GM04503 (cell line): ENCODE measurements at places on chromosomes 3 and 15.

- DNase-seq, result no peak
These were observed 214.3 kb downstream of the OXSM start for GRCh38 chr3:26004172-26004571.

DNA sequence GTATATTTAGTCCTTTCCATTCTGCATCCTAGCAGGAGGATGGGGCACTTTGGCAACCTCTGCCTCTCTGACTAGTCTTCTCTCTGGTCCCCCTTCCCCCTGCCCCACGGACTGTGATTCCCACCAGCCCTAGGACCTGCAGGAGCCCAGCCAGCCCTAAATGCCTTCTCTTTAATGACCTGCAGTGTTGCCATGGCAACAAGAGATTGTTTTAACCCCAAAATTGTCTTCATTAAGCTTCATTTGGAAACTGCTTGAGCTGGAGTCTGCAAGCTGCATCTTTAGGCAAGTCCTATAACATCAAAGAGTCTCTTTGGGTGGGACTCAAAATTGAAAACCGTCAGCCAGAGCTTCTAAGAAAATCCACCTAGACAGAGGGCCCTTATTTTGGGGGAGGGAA, 59.7 kb upstream of the ANKRD34C start:
- no peak for DNase-seq

- DNase-seq, result no peak
These were observed 161.3 kb downstream of the AKAP13 start for GRCh38 chr15:85541744-85542143.

DNA sequence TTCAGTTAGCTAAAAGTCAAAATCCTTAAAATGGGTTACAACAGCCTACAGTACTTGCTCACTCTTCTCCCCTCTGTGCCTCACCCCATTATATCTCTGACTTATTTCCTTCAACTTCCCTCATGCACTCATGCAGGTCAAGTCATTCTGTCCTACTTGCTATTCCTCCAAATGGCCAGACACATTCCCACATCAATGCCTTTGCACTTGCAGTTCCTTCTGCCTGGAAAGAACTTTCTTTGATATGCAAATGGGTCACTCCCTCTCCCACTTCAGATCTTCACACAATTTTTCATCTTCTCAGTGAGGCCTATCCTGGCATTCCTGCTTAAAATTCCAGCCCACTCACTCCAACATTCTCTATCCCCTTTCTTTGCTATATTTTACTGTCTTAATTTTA, 547.2 kb upstream of the TGFBR2 start:
- DNase-seq, result no peak

DNA sequence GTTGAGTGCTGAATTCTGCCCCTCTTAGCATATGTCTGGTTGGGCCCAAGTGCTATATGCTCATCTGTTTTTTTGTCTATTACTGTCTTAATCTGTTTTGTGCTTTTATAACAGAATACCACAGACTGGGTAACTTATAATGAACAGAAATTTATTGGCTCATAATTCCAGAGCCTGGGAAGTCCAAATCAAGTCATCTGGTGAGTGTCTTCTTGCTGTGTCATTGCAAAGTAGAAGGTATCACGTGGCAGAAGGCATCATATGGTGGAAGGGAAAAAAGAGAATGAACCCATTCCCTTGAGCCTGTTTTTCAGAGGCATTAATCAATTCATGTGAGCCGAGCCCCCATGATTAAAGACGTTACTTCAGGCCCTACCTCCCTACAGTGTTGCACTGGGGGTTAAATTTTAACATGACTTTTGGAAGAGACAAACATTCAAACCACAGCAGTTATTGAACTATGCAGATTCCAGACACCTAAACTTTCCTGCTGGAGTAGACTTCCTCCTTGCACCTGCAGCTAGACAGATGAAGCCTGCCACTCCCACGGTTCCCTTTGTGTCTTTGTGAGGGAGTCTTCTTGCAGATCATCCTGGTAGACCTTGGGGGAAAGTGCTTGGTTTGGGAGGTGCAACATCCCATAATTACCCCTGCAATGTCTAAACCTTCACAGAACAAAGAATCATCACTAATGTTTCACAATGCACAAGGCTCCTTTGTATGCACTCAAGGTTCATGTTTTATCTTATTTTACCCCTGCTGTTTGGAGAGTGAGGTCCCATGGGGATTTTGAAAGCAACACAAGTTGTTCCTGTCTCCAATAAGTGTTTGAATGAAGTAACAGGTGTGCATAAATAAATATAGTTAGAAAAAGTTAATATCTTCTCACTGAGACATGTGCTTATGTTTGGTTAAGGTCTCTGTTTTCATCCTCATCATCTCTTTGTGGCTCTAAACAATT, 64.7 kb upstream of the XCR1 start:
- no peak for DNase-seq

DNA sequence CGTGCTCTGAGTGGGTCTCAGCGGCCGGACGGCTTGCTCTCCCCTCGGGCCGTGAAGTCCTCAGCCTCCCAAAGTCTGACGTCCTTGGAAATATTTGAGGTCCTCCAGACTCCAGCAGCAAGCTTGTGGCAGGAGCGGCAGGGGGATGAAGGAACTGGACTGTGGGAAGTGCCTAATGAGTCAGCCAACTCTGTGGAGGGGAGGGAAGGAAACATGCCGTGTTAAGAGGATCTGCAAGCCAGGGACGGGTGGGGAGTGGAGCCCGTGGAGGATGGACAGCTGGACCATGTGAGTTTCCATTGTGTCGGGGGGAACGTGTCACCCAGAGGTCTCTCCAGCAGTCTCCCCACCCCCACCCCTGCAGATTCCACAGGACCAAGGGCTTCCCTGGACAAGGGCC, 39.4 kb upstream of the IDH2 start:
- DNase-seq, result no peak

DNA sequence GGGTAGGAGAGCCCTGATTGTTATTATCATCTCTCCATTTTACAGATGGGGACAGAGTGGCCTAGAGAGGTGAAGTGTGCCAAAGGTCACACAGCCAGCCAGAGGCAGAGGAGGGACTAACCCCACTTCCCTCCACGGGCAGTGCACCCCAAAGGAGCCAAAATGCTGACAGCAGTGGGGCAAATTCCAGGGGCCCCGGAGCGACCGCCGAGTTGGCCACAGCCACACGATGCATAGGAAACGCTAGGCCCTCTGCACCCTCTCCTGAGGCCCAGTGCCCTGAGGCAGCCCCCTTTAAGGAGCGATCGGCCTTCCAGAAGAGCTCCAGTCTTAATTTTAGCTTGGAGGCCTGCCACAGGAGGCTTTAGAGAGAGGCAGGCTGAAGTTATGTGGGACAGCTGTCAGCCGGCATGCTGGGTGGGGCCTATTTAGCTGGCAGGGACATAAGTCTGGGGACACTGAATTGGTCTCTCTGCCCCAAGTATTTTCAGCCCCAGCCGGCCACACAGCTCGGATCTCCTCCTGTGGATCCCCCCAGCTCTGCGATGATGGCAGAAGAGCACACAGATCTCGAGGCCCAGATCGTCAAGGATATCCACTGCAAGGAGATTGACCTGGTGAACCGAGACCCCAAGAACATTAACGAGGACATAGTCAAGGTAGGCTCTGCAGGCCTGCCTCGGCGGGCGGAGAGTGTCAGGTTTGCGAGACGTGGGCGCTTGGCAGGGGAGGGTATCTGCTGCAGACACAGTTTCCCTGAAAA, at the start of gene CAV3:
Gene CAV3 (plus strand): TSS at position 471 of the 763 bp plus-strand sequence. CDS start 75 bp downstream, at position 546.
- no peak for DNase-seq

DNA sequence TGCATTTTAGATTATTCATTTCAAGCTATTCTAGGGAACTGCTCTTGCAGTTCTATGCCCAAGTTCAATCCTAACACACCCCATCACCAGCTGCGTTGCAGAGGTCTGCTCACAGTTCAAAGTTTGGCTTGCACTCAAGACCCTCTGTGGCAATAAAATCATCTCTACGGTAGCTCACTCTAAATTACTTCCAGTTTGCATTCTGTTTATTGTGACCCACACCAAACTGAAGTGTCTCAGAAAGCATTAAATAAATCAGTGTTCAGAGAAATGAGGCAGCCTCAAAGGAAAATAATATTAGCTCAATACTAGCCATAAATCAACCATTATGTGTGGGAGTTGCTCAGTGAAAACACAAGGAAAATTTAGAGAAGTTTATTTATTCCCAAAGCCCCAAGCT, 250.3 kb downstream of the MAGI1 start:
- no peak for DNase-seq

DNA sequence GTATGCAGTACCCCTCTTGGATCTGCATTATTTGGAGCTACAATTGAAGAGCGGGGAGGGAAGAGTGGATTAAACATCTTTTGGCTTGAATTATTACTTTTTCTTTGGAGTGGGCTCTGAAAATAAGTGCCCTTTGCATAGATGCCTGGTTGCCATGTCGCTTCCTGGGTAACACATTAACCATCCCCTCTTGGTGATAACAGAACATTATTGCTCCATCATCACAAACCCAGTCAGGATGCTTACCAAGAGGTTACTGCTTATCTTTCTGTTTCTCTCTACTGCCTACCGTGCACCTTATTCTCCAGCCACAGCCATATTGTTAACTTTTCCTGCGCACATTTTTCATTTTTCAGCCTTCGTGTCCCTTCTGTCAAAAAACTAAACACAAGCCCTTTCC, 42.7 kb upstream of the CLRN1 start:
- no peak for DNase-seq

- no peak for DNase-seq
These were observed 132.6 kb downstream of the TNIK start for GRCh38 chr3:171327441-171328174.

GRCh38 chr3:177905173-177906125, 630.8 kb upstream of the KCNMB2 start:
- DNase-seq, result peak; percentile 69

DNA sequence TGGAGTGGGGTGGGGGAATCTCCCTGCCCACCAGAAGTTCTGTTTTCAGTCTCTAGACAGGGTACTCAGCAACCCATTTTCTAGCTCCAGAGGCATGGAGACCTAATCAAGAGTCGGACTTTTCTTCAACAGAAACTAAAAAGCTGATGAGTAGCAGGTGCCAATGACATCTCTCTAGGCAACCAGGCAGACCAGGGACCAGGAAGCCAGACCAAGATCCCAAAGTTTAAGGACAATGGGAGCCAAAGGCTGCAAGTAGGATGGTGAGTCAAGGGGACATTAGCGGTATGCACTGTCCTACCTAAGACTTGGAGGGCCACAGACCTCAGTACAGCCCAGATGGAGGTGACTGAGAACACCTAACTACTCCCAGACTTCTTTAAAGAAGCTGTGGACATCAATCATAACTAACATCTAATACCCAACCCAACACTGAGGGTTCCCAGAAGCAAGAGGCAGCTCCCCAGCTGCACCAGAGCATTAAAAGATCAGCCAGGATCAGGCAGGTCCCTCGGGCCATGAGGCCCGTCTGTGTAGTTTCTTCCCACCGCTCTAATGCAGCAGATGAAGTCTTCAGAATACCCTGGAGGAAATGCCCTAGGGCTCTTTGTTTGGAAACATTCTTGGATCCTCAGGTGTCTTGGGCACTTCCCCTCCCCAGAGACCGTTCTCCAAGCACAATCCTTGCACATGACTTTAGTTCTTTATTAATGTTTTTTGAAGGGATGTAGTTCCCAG, 979 bp downstream of the CCDC71 start:
- DNase-seq, result no peak

- DNase-seq, result no peak
These were observed 72.5 kb downstream of the IGF1R start for GRCh38 chr15:98720577-98721565.

DNA sequence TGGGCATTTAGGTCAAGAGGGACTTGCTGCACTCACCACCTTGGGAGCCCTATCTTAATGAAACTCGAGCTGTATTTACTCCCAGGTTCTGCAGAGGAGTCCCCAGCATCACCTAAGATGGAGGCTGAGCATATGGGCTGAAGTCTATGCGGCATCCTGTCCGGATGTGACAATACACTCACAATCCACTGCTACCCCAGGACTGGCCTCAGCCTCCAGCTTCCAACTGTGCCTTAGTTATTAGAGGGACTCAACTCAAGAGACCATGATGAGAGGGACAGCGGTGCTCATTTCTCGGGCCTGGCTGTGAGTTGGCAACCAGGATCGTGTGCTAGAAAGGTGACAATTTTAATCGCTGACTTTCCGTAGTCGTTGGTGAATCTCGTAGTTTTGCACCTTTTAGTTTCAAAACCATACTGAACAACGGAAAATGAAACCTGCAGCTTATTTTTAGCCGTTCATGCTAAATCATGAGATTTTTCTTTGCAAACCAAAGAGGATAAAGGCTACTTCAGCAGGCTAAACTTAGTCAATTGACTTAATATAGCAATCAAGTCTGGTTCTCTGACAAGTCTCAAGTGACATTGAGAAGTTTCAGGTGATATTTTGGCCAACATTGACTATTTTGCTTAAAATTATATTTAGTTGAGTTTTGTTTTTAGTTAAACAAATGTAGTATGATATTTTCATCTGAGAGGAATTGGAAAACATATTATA, 11.1 kb downstream of the ZBTB38 start:
- DNase-seq, result no peak

- no peak for DNase-seq
These were observed 35.4 kb downstream of the AKAP13 start for GRCh38 chr15:85415783-85416182.

GRCh38 chr15:31498756-31499155, 172.1 kb downstream of the KLF13 start:
- DNase-seq, result no peak

DNA sequence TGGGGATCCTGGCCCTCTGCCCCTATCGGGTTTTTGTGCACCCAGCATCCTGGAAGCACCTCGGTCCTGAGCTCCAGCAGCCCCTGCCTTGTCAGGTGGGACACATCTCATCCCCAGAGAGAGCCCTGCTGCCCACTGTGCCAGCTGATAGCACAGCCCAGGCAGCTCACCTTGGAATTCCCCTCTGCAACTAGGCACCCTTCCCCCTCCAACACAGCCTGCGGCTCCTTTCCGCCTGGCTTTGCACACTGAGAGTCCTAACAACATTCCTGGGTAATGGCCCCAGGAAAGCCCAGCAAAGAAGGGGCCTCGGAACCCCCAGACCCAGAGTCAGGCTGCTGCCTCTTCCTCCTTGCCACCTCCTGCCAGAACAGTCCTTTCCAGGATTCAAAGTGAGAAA, 5.9 kb downstream of the HCN4 start:
- no peak for DNase-seq

- no peak for DNase-seq
These were observed 37.5 kb downstream of the CD86 start for GRCh38 chr3:122092460-122093165.

DNA sequence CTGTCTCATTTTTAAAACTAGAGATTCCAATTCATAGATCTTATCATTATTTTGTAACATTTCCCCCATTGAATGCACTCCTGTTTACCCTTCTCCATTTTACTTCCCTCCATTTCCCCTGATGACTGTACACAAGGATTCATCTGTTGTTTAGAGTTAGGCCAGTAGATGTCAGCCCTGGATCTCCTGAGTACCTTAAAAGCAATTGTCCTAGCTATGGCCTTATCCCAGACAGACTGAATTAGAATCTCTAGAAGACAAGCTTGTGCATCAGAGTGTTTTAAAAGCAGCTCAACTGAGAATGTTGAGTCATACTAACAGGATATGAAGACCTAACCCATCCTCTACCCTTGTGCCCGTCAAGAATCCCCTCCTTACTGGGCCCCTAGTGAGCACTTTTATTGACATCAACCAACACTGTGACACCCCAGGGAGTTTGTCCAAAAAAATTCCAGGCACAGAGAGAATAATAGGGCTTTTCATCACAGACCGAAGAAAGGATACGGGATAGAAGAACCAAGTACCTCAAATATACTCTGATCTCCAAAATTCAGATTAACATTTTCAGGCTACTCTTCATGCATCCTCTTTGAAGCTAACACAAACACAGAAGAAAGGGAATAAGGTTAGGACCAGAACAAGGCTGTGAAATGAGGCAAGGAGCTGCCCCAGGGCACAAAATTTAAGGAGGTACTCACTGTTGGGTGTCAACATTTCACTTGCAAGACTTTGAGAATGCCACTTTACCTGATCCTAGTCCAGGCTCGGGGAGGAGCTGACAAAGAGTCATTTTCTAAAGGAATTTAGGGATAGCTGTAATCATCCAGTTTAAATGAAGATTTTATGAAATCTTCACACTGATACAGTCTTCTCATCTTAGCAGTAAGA, 17.1 kb downstream of the ZBED2 start:
- peak; percentile 47 for DNase-seq
